Right ventricle myocardium superior (tissue), 1 donor: ENCODE measurements at places on chromosomes 6 and 20. TPM values are rescaled to one million over a fixed set of nuclear protein-coding genes. Genes with fewer than 3 reads are reported as not detected.

Gene OOEP
- not detected for total RNA-seq

Gene CPNE1
- 60.6 TPM for total RNA-seq

Gene OTOR
- not detected for total RNA-seq

Gene XKR7
- total RNA-seq: not detected

Gene PGBD1
- total RNA-seq: 2.3 TPM

Gene TGM3
- total RNA-seq: not detected

DNA sequence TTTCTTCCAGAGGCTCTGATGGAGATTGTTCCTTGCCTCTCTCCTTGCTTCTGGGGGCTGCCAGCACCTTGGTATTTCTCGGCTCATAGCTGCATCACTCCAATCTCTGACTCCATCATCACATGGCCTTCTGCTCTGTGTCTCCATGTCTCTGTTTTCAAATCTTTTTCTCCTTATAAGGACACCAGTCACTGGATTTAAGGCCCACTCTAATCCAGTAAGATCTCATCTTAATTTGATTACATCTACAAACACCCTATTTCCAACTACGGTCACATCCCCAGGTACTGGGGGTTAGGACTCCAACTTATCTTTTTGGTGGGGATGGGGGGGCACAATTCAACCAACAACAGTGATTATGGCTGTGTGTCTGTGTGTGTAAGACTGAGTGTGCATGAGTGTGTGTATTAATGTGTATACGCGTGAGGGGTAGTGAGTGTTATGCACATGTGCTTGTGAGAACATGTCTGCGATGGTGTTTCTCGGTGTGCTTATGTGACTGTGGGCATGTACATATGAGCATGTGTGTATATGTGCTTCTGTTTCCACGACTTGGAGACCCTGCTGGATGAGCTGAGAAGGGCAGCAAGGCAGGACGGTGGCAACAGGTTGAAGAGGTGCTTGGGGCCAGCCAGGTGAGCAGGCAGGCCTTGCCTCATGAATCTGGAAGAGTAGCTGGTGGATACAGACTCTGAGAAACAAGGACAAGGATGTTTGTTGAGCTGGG is 130.5 kb downstream of the MRPL14 start:
- DNase-seq: peak; percentile 2

DNA sequence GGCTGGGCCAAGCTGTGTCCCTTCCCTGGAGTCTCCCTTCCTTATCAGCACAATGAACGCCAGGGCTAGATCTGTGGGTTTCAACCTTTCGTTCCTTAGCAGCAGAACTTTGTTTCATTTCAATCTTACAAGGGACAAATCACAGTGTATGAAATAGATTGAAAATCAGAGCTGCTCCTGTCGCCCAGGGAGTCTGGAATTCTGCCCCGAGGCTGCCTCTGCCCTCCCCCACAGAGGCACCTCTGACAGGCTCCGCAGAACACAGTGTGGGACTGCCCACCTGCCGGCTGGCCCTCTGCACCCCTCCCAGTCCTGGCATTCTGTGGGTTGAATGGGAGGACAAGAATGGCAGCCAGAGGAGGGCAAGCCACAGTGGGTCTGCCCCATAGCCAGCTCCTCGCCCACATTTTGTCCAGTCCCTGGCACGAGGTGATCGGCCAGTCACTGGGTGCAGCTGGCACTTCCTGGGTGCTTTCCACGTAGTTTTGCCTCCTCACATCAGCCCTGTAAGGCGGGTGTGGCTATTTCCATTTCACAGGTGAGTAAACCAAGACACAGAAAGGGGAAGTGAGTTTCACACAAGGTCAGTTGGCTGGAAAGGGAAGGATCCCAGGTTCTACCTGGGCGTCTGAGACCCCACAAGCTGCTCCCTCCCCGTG is 26.1 kb downstream of the MANBAL start:
- no peak for DNase-seq

- DNase-seq: no peak
Measured at GRCh38 chr6:71651636-71652035, 234.7 kb upstream of the RIMS1 start.

- no peak for DNase-seq
Measured at GRCh38 chr20:50344232-50345071, 153.8 kb downstream of the CEBPB start.

DNA sequence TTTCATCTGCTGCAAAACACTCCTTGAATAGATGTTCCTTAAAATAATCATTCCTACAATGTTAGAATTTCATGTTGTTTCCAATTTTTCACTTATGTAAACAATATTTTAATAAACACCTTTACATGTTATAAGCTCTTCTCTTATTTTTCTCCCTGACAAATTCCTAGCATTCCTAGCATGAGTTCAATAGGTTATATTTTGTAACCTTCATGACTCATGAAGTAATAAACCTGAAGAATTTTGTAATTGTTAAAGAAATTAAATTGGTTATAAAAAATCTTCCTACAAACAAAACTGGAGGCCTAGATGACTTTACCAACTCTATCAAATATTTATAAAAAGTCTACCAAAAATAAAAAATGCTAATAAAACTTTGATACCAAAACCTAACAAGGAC is 66.3 kb downstream of the NT5E start:
- no peak for DNase-seq

DNA sequence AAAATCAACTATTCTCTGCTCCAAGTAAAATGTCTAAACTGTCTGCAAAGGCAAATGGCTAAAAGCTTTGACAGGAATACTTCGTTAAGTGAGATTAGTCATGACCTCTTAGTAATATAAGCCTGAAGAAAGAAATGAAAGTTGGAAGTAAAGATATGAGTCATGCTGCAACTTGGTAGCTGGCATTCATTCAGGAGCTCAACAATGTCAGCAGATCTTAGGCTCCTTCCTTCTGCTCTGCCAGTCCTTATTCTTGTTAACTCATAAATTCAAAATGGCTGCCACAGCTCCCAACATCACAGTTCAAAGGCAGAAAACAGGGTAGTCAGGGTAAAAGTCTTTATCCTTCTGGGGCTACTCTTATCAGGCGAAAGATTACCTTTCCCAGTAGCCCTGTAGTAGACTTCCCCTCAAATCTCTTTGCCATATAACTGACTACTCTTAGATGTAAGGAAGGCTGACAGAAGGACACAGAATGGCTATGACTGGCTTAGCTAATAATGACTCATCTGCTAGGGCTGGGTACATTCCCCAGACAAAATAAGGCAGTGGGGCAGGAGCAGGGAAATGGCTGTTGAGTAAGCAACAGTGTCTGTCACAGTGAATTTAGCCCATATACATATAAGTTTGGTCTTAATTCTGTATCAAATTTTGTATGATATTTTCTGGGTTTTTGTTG is 24.4 kb upstream of the C6orf62 start:
- DNase-seq: no peak

GRCh38 chr6:154257067-154257466 is 99.5 kb downstream of the IPCEF1 start:
- no peak for DNase-seq

DNA sequence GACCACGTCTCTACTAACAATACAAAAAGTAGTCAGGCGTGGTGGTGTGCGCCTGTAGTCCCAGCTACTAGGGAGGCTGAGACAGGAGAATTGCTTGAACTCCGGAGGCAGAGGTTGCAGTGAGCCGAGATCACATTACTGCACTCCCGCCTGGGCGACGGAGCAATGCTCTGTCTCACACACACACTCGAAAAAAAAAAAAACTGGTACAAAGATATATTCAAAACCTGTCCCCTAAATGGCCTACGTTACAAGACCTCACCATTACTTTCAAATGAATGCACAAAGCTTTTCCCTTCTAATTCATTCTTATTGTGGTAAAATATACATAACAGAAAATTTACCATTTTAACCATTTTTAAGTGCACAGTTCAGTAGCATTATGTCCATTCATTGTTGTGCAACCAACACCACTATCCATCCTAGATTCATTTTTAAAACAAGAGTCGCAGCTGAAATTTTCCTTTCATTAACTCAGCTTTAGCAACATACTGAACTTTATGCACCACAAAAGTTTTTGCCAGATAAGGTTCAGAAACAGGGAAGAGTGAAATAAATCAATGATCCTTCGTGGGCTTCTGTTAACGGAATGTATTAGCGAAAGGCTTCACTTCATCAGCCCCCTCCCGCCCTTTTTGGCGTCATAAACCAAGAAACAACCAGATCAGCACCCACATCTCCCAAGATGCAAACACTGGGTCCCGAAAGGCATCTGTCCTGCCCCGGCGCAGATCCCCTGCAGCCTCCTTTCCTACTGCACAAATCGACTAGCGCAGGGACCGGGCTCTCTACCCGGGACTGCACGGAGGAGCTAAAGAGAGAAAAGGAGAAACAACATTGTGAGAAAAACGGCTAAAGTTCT is 825 bp upstream of the FAM135A start:
- no peak for DNase-seq
